ENCODE measurements at places on chromosomes 5 and 9.

DNA sequence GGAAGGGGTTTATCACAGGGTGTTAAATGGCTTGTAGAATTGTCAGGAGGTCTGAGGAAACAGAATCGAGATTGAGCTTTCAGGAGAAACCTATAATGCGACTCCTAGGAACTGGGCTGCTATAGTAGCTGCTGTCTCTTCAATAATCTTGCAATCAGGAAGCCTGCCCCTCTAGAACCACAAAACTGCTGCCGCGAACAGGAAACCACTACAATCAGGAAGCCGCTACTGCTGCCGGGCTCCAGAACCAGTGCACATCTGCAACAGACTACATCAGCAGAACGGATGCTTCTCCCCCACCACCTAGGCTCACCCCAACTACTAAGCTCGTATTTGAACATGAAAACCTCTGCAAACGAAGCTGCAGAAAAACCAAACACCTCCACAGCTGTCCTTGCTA lies 31.6 kb downstream of the TNFSF8 start:
- DNase-seq, result no peak

GRCh38 chr5:135437422-135437795 lies 9.7 kb downstream of the DCANP1 start:
- no peak for DNase-seq

GRCh38 chr5:112614986-112615385 lies 122.7 kb upstream of the APC start:
- no peak for DNase-seq

DNA sequence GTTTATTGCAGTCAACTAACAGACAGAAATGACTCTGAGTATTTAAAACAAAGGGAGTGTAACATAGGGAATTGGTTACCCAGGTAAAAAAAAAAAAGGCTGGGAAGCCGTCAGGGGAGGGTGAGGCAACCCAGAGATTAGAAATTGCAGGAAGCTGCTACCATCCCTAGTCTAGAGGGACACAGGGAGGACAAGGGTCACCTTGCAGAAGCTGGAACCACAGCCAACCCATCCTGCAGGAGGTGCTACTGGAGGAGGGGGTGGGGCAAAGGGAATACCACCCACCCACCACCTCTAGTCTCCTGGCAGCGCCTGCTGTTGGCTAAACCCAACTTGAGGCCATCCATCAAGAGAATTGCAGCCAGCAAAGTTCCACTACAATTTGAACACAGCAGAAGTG lies 6.5 kb downstream of the CAST start:
- DNase-seq, result no peak

DNA sequence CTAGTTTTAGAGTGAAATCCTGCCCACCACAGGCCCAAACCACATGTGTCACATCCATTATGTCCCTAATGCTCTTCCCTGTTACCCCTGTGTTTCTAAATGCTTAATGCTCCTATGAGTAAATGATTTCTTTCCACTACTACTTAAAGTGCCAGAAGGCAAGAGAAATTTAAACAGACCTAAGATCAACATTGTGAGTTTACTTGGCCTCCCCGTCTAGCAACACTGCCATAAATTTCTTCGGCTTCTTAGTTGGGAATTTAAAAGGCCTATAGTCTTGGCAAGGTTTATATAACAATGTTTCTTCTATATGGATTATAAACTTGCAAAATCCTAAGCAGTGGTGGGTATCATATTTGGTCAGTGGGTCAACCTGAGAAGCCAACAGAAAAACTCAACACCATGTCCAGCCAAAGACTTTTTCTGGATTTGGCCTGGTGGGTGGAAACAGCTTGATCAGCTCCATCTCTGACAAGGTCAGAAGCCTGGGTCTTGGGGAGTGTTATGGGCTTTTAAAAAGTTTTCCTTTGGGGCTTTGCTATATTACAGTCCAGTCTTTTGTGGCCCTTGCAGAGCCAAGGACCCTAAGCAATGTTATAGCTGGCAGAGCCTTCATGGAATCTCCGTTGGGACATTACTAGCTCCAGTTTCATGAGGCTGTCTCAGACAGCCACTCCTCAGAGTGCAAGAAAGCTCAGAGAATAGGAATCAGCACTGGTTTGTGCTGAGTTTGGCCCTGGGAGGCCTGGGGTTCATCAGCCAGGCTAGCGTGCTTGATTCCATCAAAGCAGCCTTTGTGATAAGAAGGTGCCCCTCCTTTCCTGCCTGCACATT lies 119.8 kb downstream of the PRDM6 start:
- DNase-seq, result no peak

DNA sequence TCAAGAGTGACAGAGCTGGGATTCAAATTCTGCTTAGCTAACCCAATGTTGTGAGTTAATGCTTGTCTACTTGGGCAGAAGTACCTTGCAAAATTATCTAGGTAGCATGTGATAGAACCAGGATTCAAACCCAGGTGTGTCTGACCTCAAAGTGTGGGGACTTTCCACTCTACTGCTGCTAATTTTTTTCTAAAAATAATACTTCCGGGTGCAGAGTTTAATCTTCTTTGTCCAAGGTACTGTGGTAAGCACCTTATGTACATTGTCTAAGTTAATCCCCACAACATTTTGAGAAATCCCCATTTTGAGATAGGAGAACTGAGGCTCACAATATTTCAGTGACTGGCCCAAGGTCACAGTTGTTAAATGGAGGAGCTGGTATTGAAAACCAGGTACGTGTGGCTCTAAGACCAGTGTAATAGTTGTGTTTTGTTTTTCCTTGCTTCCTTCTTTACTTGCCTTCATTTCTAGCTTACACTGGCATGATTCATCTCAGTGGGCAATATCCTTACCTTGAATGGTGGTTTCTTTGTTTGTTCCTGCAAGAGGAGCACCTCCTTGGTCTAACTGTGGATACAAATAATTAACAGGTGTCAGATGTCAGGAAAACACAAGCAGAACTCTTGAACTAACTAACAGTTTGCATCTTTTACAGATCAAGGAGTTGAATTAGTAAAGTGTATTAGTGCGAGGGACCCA lies 7.5 kb downstream of the ALDOB start:
- no peak for DNase-seq
